LNCaP clone FGC (cell line): ENCODE measurements at places on chromosomes 5 and 9.
A peak's percentile ranks its signal among the peaks of the same experiment; 100 is the strongest.

- DNase-seq: no peak
Measured at GRCh38 chr9:82363198-82363597, 374.6 kb downstream of the SPATA31D1 start.

- DNase-seq: no peak
Measured at GRCh38 chr5:173317852-173318251, 10.4 kb downstream of the STC2 start.

DNA sequence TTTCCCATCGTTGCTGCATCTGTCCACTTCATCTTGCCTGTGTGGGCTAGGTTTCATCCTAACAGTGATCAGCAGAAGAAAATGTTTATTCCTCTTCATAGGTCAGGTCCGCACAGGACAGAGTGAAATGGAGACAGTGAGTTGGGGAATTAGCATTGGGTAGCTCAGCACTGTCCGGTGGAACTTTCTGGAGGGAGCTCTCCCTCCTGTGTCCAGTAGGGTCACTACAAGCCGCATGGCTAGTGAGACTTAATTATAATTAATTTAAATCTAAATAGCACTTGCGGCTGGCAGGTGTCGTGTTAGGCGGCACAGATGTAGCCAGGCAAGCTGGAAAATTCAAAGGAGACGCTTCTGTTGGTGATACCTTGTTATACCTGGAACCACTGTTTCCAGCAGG is 48.4 kb downstream of the CFAP77 start:
- no peak for DNase-seq

- no peak for DNase-seq
Measured at GRCh38 chr5:177967221-177967887, 28.7 kb downstream of the PROP1 start.

- DNase-seq: no peak
Measured at GRCh38 chr9:134600836-134601638, 40.6 kb upstream of the COL5A1 start.

- no peak for DNase-seq
Measured at GRCh38 chr5:24566933-24567332, 77.8 kb downstream of the CDH10 start.

DNA sequence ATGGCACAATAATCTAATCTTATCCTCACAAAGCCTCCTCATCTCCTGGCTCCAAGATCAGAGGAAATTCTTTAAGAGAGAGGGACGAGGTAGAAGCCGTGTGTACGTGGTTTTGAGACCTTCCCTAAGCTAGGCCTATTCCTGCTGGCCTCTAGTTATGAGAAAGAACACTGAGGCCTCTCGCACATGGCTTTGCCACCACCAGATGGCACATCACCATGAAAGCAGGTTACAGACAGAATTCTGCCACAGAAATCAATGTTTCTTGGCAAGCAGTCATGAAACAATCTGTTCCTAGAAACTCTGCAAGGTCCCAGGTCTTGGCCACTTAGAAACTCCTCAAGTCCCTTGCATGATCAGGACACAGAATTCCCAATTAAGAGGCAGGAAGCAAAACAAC is 268.2 kb upstream of the TAS2R1 start:
- DNase-seq: peak; percentile 8
